CD8-positive, alpha-beta T cell (primary cell): ENCODE measurements at places on chromosomes 3 and 15. TPM values are rescaled to one million over a fixed set of nuclear protein-coding genes. Genes with fewer than 3 reads are reported as not detected.

RARRES1 gene
- not detected for total RNA-seq

PTX3 gene
- not detected for total RNA-seq

CX3CR1 gene
- 0.49 TPM for total RNA-seq

SORD gene
- 1.2 TPM for total RNA-seq

CGNL1 gene
- total RNA-seq = not detected

TGM5 gene
- total RNA-seq = not detected

ZNF385D gene
- not detected for total RNA-seq

RTP3 gene
- not detected for total RNA-seq

DAZL gene
- total RNA-seq = not detected

BMF gene
- 11.2 TPM for total RNA-seq

NR2F2 gene
- total RNA-seq = not detected

ALCAM gene
- 2.9 TPM for total RNA-seq

NR1I2 gene
- total RNA-seq = not detected

LNP1 gene
- total RNA-seq = 1.2 TPM

TTBK2 gene
- total RNA-seq = 19.3 TPM
